Natural killer cell (primary cell): ENCODE measurements at places on chromosomes 2 and 18. TPM values are rescaled to one million over a fixed set of nuclear protein-coding genes. Genes with fewer than 3 reads are reported as not detected.

Gene CCDC148
- total RNA-seq = not detected

Gene PRKAG3
- not detected for total RNA-seq

Gene MYOM1
- 5.8 TPM for total RNA-seq

Gene KLHL41
- not detected for total RNA-seq

Gene SFTPB
- not detected for total RNA-seq

Gene GKN1
- not detected for total RNA-seq

Gene SERPINB13
- total RNA-seq = not detected

Gene ST3GAL5
- 66.1 TPM for total RNA-seq

Gene ZNF521
- total RNA-seq = 0.19 TPM

- no peak for DNase-seq
- no peak overlapping the region for H3K4me3 ChIP-seq
- H3K27ac ChIP-seq = no peak overlapping the region
Measured at GRCh38 chr18:59008302-59008974, 131.2 kb upstream of the SEC11C start.

DNA sequence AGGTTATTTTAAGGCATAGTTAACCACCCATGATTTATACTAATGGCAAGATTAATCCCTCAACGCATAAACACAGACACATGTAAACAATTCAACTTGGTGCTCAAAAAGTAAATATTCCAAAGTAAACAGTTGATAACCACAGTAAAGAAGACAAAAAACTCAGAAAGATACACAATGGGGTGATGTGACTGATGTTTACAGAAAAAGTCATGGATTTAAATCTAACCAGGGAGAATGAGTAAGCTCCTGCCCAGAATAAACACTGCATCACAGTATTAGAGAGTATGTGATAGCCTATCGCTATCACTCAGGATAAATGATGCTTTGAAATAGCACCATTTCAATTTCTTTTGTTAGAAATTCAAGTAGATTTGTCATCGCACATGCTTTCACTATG lies 49.3 kb downstream of the HIBCH start:
- H3K36me3 ChIP-seq = no peaks in the 10 kb centered on the region
- DNase-seq = no peak
- no peak overlapping the region for H3K4me3 ChIP-seq
- H3K27ac ChIP-seq = no peak overlapping the region
- H3K27me3 ChIP-seq = no peaks in the 10 kb centered on the region

- DNase-seq = no peak
- H3K36me3 ChIP-seq = no peaks in the 10 kb centered on the region
- no peak overlapping the region for H3K27ac ChIP-seq
- no peaks in the 10 kb centered on the region for H3K27me3 ChIP-seq
Measured at GRCh38 chr2:41933046-41933420, 114.8 kb upstream of the PKDCC start.

- H3K27me3 ChIP-seq = no peaks in the 10 kb centered on the region
- DNase-seq = no peak
- H3K27ac ChIP-seq = no peak overlapping the region
Measured at GRCh38 chr2:46779447-46779941, 136.1 kb downstream of the MCFD2 start.

- no peaks in the 10 kb centered on the region for H3K36me3 ChIP-seq
- no peak overlapping the region for H3K27ac ChIP-seq
- no peaks in the 10 kb centered on the region for H3K4me1 ChIP-seq
- H3K27me3 ChIP-seq = no peaks in the 10 kb centered on the region
- H3K4me3 ChIP-seq = no peak overlapping the region
Measured at GRCh38 chr2:192122141-192122540, 72.6 kb downstream of the TMEFF2 start.

- no peak for DNase-seq
- H3K27ac ChIP-seq = no peak overlapping the region
- H3K4me3 ChIP-seq = no peak overlapping the region
- peaks cover 6% of the 10 kb centered on the region for H3K27me3 ChIP-seq
- H3K4me1 ChIP-seq = no peaks in the 10 kb centered on the region
- no peaks in the 10 kb centered on the region for H3K36me3 ChIP-seq
Measured at GRCh38 chr18:61637319-61637718, 255.5 kb downstream of the RNF152 start.

DNA sequence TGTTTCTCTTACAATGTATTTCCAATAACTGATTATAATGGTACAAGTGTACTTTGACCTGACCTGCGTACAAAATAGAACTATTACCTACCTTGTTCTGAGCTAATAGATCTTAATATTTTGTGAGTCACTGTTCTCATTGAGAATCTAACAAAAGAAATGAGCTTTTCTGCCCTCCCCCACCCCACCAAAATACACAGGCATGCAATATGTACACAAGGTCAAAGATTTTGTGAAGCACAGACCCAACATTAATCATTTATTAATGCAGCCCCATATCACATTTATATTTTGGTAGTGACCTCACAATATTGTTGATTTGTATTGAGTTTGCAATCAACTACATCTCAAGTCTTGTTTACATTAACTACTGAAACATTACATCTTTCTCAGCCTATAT lies 86.5 kb downstream of the CDH20 start:
- no peak overlapping the region for H3K27ac ChIP-seq
- H3K27me3 ChIP-seq = no peaks in the 10 kb centered on the region
- H3K4me1 ChIP-seq = no peaks in the 10 kb centered on the region
- H3K36me3 ChIP-seq = no peaks in the 10 kb centered on the region
- DNase-seq = no peak

- DNase-seq = no peak
- H3K27me3 ChIP-seq = no peaks in the 10 kb centered on the region
- no peak overlapping the region for H3K27ac ChIP-seq
- no peaks in the 10 kb centered on the region for H3K36me3 ChIP-seq
- no peaks in the 10 kb centered on the region for H3K4me1 ChIP-seq
Measured at GRCh38 chr18:68608851-68609490, 105.9 kb downstream of the TMX3 start.

- DNase-seq = no peak
- no peak overlapping the region for H3K4me3 ChIP-seq
- H3K36me3 ChIP-seq = no peaks in the 10 kb centered on the region
- no peaks in the 10 kb centered on the region for H3K4me1 ChIP-seq
- H3K27me3 ChIP-seq = no peaks in the 10 kb centered on the region
- no peak overlapping the region for H3K27ac ChIP-seq
Measured at GRCh38 chr2:234051374-234052070, 1.0 kb downstream of the SPP2 start.

GRCh38 chr2:200470230-200470629 lies 39.6 kb downstream of the KCTD18 start:
- no peaks in the 10 kb centered on the region for H3K36me3 ChIP-seq
- no peak overlapping the region for H3K27ac ChIP-seq
- H3K4me1 ChIP-seq = peaks cover 7% of the 10 kb centered on the region
- no peak for DNase-seq
- no peak overlapping the region for H3K4me3 ChIP-seq
- no peaks in the 10 kb centered on the region for H3K27me3 ChIP-seq

DNA sequence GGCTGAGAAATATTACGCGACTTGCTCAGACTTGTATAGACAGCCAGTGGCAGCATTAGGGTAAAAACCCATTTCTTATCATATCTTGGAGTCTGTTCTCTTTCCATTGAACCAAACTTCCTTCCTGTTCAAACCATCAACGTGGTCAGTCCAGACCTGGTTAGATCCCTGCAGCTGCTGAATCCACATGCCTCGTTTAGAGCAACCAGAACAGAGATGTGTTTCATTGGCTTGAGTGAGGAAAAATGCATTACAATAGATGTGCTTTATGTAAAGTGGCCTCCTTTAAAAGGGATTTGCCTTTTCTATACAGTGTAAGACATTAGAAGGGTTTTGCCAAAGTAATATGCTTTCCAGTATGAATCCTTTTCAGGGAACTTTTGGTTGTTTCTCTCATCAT lies 232.4 kb downstream of the MEIS1 start:
- no peaks in the 10 kb centered on the region for H3K27me3 ChIP-seq
- no peaks in the 10 kb centered on the region for H3K4me1 ChIP-seq
- DNase-seq = no peak
- H3K4me3 ChIP-seq = no peak overlapping the region
- no peaks in the 10 kb centered on the region for H3K36me3 ChIP-seq

DNA sequence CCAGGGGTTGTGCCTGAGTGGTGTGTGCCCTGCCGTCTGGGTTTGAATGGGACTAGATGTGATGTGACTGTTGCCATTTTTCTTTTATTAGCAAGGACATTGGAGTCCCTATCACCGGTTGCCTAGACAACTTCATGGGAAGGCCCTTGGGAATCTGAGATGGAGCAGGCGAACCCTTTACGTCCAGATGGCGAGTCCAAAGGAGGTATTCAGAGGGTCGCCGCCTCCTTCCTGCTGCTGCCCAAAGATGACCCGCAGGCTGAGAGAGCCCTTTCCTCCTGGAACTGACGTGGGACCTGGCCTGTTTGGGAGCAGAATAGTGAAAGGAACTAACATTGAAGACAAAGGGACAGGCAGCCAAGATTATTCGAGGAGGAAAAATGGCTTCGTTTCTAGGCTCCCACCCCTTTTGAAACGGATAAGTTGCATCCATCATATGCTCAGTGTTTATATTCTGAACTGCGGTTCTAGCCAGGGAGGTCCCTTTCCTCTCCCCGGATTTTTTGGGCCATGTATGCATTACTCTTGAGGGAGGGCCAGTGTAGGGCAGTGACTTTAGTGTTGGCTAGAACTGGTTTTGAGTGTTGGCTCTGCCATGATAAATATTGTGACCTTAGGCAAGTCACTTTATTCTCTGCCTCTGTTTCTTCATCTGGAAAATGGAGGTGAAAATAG lies 673 bp downstream of the CENPO start:
- H3K27me3 ChIP-seq = no peaks in the 10 kb centered on the region
- DNase-seq = peak; percentile 9
- peak overlapping the region; percentile 78 for H3K4me3 ChIP-seq
- no peaks in the 10 kb centered on the region for H3K36me3 ChIP-seq
- H3K4me1 ChIP-seq = peaks cover 7% of the 10 kb centered on the region
- peak overlapping the region; percentile 91 for H3K27ac ChIP-seq

GRCh38 chr18:55300421-55300935 lies 287.5 kb downstream of the TCF4 start:
- DNase-seq = no peak
- H3K4me3 ChIP-seq = no peak overlapping the region
- no peaks in the 10 kb centered on the region for H3K4me1 ChIP-seq
- no peaks in the 10 kb centered on the region for H3K36me3 ChIP-seq

GRCh38 chr2:145066856-145067548 lies 547.1 kb upstream of the ZEB2 start:
- H3K4me1 ChIP-seq = no peaks in the 10 kb centered on the region
- no peak overlapping the region for H3K4me3 ChIP-seq
- no peak for DNase-seq
- no peaks in the 10 kb centered on the region for H3K27me3 ChIP-seq
- H3K27ac ChIP-seq = no peak overlapping the region
- no peaks in the 10 kb centered on the region for H3K36me3 ChIP-seq

GRCh38 chr18:40984856-40985255 lies 970.2 kb upstream of the PIK3C3 start:
- no peak overlapping the region for H3K27ac ChIP-seq
- H3K4me1 ChIP-seq = no peaks in the 10 kb centered on the region
- DNase-seq = no peak
- H3K36me3 ChIP-seq = no peaks in the 10 kb centered on the region
- H3K4me3 ChIP-seq = no peak overlapping the region

DNA sequence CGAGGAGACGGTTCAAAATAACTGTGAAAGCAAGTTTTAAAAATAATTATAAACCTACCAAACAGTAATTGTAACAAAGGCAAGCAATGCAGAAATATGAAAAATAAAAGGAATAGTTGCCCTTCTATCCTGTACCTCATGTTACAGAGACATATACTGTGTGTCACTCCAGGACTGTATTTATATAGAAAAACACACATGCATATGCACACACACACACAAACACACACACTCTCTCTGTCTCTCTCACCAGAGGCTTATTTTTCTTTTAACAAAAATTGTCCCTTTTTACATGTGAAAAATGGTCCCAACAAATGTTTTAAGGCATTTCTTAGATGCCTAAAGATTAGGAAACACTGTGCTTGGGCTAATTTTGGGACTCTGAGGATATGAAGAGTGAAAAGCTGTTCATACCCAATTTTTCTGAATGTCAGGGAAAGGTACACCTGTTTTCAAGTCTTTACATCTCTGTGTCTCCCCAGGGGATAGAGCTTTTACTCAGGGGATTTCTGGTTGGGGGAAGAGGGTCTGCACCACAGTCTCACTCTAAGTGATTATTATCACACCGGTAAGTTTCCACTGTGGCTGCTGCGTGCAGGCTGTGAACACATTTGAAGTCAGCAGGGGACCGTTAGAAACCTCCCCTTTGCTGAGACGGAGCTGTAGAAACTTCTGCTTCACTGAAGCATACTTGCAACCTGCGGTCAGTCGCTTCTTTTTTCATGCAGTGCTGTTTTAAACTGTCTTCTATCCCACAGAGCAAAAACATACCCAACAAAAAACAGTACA lies 51.4 kb upstream of the SPAG16 start:
- peak; percentile 73 for DNase-seq
- H3K4me1 ChIP-seq = peaks cover 3% of the 10 kb centered on the region
- no peaks in the 10 kb centered on the region for H3K27me3 ChIP-seq
- H3K27ac ChIP-seq = peak overlapping the region; percentile 50

GRCh38 chr18:79524181-79525078 lies 128.7 kb downstream of the NFATC1 start:
- no peaks in the 10 kb centered on the region for H3K27me3 ChIP-seq
- peak overlapping the region; percentile 41 for H3K4me3 ChIP-seq
- peak; percentile 72 for DNase-seq
- H3K4me1 ChIP-seq = peaks cover 50% of the 10 kb centered on the region
- H3K27ac ChIP-seq = peak overlapping the region; percentile 88

DNA sequence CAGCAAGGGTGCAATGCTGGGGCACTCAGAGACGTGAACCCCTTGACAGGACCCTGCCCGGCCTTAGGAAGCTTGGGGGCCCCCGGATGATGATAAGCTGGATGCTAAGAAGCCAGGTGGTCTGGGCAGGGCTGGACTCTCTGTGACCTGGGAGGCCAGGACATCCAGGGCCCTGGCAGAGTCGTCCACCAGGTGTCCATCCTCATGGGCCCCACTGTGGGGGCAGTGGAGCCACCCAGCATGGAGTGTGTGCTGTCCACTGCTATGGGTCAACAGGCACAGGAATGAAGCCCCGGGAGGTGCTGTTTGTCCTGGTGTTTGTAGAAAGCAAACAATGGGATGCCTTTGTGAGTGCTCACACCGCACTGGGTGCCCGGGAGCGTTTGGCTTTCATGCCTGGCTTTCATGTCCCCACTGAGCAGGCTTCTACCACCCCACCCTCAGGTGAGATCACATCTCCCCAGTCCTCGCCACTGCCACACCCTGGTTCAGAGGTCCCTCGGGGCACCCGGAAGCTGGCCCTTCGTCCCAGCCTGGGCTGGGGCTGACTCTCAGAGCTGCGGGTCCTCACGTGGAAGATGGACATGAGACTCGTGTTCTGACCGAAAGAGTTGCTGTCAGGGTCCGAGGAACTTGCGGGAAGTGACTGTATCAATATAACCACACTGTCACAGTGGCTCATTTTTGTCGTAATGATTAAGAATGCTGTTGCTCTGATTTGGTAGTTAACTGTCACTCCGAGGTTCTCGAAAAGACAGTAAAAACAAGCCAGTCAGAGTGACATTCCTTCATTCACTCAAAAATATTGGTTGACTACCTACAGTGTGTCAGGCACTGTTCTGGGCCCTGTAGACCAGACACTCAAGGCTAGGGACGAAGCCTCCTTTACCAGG lies 53.3 kb downstream of the INHBB start:
- DNase-seq = no peak
- no peak overlapping the region for H3K27ac ChIP-seq
- H3K27me3 ChIP-seq = no peaks in the 10 kb centered on the region
- no peaks in the 10 kb centered on the region for H3K36me3 ChIP-seq
- no peak overlapping the region for H3K4me3 ChIP-seq

GRCh38 chr2:121521359-121521758 lies 9.3 kb upstream of the RNU4ATAC start:
- peaks cover 4% of the 10 kb centered on the region for H3K4me1 ChIP-seq
- H3K36me3 ChIP-seq = peaks cover 61% of the 10 kb centered on the region
- no peak overlapping the region for H3K27ac ChIP-seq
- DNase-seq = no peak
